ENCODE measurements at places on chromosomes 1 and 21.

GRCh38 chr1:236051242-236051791 lies 13.6 kb downstream of the NID1 start:
- no peak for DNase-seq

DNA sequence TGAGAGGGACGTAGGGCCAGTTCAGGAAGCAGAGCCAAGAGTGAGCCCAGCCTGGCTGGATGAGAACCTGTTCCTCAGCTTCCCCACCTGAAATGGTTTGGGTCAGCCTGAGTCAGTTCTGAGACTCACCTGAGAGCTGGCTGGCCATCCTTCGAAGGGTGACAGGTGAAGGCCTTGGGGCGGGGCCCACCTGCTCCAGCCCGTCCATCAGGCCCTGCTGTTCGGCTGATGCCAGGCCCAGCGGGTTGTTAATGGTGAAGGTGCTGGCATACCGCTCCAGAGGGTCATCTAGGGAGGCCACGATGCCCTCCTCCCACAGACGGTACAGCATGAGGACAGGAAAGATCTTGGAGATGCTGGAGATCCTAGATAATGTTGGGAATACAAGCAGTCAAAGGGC lies 14.1 kb downstream of the LACTBL1 start:
- no peak for DNase-seq

- no peak for DNase-seq
Measured at GRCh38 chr1:93554883-93555872, 107.3 kb downstream of the FNBP1L start.

DNA sequence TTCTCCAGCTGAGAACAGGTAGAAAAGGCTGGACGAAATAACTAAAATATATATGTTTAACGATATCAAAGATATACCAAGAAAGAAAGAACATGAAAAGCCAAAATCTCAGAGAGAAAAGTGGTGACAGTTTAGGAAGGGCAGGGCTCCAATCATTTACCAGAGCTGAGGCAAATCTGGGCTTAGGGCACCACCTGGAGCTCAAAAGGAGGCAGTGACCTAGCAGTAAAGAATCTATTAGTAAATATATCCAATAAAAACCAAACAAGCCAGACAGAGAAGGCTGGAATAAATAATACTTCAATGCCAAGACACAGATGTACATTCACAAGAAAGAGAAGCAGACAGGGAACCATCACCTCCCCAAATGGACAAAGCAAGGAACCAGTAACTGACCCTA lies 43.5 kb downstream of the CHIA start:
- DNase-seq, result peak; percentile 20

DNA sequence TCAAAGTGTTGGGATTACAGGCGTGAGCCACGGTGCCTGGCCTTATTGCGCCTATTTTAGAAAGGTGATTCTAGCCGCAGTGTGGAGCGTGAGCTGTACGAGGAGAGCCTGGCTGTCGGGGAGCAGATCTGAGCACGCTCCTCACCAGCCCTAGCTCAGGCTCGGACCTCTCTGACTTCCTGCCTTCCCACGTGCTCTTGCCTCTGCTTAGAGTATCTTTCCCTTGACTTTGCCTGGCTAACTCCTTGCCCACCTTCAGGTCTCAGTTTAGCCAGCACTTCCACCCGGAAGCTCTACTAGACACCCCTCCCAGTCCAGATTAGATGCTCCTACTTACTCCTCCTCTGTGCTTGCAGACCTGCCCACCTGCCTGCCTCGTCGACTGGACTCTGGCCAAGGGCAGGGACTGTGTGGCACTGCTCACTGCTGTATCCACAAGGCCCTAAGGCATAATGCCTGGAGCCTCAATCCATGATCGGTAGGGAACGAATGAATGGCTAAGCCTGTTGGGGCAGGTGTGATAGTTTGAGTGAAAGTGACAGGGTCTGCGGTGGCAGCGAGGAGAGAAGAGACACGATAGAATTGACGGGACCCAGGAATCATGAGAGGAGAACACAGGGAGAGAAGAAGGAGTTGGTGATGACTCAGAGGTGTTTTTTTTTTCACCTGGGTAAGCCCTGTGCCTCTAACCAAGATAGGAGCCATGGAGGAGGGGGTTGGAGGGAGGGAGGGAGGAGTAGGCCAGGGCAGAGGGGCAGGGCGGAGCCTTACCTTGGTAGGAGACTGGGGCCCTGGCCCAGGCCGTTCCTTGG lies 28.1 kb upstream of the WASF2 start:
- DNase-seq, result no peak

DNA sequence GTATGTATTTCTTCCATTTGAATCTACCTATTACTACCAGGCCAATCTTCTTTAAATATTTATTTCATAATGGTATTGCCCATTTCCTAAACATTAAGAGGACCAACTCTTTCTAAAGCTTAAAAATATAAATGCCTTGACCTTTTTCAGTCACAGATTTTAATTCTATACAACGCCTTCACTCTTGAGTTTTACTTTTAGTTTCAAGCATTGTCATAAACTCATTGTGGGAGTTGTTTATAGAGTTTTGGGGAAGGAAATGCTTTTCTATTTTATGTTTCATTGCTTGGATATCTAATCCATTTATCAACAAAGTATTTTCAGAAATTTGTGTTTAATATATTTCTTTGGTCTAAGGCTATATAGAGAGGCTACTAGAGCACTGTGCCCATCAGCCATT lies 155.8 kb downstream of the DPYD start:
- no peak for DNase-seq

- no peak for DNase-seq
Measured at GRCh38 chr1:109772658-109773202, 9.0 kb upstream of the EPS8L3 start.

- DNase-seq, result no peak
Measured at GRCh38 chr1:52345252-52345651, 20.8 kb downstream of the CC2D1B start.

- DNase-seq, result no peak
Measured at GRCh38 chr1:212413902-212414327, 771 bp downstream of the PACC1 start.
